ENCODE measurements at places on chromosomes 3 and 15.

DNA sequence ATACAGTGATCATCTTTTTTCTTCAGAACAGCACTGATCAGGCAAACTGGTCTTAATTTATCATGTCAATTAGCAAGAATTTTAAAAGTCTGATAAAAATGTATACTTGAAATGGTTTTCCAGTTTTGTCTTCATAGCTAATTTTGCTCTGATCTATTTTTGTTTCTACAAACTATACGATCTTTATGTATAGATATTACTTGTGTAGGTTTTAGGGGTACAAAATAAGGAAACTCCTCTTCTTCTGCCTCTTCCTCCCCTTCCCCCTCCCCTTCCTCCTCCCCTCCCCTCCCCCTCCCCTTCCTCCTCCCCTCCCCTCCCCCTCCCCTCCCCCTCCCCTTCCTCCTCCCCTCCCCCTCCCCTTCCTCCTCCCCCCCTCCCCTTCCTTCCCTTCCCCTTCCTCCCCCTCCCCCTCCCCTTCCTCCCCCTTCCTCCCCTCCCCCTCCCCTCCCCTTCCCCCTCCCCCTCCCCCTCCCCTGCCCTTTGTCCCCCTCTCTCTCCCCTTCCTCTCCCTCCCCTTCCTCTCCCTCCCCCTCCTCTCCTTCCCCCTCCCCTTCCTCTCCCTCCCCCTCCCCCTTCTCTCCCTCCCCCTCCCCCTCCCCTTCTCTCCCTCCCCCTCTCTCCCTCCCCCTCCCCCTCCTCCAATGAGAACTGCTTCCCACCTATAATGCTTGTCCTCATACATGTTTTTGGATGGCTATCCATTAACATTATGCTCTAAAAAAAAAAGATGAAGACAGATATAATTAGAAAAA, 110.0 kb downstream of the PIK3R4 start:
- no peak for DNase-seq

GRCh38 chr3:102715030-102715697, 280.3 kb downstream of the ZPLD1 start:
- no peak for DNase-seq

DNA sequence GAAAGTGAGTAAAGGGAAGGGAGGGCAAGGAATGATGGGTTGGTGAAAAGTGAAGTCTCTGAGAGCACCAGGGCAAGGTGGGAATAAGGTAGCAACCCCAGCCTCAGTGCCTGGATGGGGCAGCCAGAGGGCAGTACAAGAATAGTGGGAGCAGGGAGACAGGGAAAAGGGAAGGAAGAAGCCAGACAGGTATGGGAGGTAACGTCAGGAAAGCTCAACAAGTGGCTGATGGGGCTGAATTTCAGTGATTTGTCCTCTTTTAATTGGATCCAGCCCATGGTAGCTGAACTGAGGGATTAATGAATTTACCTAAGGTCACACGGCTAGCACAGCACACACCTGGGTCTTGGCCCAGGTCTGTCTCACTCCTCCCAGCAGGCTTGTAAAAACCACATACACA, 12.6 kb downstream of the RORA start:
- DNase-seq: no peak

- DNase-seq: no peak
Measured at GRCh38 chr3:186184021-186184420, 75.1 kb upstream of the ETV5 start.

DNA sequence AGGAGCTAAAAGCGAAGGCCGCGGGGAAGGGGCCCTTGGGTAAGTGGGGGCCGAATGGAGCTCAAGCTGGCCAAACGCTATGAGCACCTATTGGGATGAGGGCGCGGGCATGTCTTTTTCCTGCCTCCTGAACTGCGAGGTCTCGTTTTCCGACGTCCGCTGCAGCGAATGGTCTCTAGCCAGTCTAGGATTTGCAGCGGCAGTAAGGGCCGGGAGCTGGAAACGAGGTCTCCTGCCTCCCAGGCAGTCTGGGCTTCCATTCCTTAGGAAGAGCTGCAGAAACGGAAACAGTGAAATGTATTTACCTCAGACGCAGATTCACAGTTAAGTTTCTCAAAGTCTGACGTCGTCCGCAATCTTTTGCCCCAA, 517 bp downstream of the TMA7 start:
- DNase-seq: no peak

DNA sequence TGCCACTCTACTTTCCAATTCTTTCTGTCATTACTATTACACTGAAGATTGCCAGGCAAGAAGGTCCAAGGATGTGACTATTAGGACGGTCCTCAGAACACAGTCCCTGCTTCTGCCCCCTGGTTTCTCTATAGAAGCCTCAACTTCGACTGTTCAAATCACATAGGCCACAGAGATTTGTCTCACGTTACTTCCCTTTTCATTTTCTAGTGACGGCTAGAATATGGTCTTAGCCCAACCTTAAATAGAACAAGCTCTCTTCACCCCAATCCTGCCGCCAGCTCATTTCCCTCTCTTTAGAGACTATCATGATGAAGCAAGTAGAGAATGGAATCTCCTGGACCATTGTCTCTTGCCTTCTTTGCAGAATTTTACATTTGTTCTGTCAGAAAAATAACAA, 84.9 kb downstream of the TIGIT start:
- DNase-seq: no peak
